Memory B cell (primary cell): ENCODE measurements at places on chromosomes 5 and 9.

- DNase-seq: peak; percentile 27
These were observed 5.0 kb downstream of the HAND1 start for GRCh38 chr5:154472871-154473580.

DNA sequence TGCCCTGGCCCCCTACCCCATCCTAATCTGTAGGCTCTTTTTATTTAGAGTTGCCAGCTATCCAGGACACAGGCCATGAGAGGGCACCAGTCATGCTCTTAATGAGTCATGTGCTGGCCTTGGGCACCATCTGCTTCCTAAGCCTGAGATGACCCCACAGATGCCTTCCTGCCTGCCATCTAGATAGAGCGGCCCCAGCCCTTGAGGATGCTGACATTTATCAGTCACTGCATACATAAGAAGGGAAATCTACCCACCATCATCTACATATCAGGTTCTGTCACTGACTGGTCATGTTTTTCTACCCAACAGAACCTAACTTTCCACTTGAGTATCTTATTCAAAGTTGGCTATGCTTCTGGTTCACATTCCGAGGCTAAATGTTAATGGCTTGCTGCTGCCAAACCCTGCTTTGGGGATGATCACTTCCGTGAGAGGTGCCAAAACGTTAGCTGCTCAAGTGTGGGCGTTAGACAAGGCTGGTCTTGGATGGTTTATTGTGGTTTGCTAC is 49.9 kb upstream of the TTC23L start:
- no peak for DNase-seq

- DNase-seq: no peak
These were observed 70.7 kb downstream of the RFK start for GRCh38 chr9:76323490-76323889.

DNA sequence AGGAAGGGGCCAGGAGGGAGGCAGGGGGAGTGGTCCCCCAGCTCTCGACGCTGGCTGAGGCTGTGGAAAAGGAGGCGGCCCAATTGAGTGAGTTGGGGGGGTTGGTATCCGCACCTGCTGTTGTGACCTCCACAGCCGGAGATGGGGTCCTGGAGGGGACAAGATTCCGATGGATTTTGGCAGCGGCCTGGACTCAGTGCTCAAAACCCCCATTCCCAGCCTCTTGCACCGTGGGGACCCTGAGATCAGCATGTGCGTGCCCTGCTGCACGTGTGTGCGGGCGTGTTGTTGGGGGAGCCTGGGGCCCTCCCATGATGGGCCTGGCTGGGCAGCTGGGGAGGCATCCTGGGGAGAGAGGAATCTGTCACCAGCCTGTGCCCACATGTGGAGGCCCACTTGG is 15.0 kb downstream of the CNTFR start:
- no peak for DNase-seq

- DNase-seq: no peak
These were observed 35.9 kb downstream of the MAMDC2 start for GRCh38 chr9:70079417-70080037.

DNA sequence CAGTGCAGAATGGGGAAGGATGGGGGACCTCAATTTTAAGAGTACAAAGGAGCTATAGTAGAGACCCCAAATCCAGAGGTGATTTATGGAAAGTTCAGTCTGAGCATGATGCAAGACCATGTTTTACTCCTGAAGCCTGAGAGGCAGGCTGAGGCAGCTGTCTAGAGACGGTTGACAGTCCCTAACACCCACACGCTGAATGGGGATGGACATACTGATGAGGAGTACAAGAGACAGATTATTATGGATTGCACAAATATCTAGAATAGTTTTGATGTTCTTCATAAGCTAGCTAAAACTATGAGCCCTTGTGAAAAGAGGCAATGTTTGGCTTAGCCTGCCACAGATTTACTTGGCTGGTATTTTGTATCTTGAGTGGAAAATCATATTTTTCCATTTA is 64.5 kb downstream of the PRR16 start:
- no peak for DNase-seq

DNA sequence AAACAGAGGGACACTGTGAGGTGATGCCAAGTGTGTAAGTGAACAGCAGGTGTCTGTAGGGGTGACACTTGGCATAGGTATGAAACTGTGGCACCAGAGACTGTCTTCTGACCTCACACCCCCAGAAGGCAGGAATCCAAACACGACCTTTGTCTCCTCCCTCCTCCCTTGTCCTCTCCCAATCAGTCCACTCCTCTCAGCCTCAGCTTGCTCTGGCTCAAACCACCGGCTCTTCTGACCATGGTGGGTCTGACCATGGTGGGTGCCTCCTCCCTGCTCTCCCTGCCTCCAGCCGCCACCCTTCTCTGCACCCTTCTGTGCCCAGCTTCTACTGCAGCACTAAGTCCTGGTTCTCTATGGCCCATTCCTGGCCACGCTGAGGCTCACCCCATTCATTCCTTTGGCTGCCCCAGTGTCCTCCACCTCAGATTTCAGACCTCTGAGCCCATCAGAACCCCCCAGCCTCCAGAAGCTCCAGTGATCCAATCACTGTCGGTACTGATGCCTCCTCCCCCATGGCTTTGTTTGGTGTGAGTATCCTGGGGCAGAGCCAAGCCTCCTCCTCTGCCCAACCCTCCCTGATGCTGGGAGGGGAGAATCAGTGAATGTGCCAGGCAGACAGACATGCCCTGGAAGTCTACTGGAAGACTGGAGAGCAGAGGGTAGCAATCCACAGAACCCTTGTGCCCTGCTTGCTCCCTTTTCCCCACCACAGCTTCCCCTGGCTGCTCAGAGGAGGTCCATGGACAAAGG is 1.7 kb upstream of the ARID3C start:
- DNase-seq: no peak

DNA sequence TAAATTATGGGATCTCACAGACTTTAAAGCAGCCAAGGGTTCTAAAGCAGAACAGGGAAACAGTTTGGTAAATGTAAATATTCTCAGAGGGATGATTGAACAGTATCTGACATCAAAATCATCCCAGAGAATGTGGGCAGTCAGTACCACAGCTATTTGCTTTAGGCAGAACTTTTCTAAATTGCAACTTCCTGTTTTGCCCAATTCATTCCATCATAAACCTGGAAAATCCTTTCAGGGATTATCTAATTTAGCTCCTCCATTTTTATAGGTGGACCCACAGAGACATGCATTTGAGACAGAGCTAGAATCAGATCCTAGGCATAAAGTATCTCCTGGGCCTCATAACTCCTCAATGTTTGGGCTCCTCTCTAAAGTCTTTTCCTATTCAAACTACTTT is 12.4 kb downstream of the NR6A1 start:
- no peak for DNase-seq

GRCh38 chr5:159814222-159814621 is 102.1 kb upstream of the ADRA1B start:
- DNase-seq: no peak

DNA sequence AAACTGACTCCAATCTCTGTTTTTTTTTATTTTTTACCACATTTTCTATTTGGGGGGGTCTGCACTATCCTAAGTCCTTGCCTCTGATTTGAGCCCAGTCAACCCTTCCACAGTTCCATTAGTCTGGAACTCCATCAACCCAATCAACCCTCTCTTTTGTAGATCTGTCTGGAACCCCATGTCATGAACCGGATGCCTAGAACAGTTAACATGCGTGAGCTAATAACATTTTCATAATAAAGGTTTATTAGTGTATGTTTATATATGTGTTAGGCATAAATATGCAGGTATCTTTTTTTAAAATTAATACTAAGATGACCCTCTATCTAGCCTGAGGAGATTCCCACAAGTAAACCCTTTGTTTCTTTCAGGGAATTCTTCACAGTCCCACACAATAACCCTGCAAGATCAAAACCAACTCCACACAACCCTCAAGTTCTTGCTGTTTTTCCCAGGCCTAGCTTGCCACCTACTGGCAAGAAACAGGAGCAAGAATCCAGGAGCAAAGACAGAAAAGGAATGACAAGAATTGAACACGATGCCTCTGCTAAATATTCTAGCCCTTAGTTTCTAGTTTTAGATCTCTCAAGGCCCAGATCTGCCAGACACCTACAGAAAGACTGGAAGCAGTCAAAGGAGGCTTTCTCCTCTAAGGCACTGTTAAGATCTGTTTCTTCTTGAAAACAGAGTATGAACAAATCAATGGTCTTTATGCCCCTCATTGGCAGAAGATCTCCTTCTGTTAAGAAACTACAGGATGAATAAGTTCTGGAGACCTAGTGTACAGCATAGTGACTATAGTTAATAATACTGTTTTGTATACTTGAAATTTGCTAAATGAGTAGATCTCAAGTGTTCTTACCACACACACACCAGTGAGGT is 100.4 kb downstream of the TRIM36 start:
- peak; percentile 11 for DNase-seq

GRCh38 chr9:125460883-125461635 is 199.4 kb downstream of the GAPVD1 start:
- no peak for DNase-seq

- no peak for DNase-seq
These were observed 145.6 kb upstream of the POC5 start for GRCh38 chr5:75862872-75863271.

DNA sequence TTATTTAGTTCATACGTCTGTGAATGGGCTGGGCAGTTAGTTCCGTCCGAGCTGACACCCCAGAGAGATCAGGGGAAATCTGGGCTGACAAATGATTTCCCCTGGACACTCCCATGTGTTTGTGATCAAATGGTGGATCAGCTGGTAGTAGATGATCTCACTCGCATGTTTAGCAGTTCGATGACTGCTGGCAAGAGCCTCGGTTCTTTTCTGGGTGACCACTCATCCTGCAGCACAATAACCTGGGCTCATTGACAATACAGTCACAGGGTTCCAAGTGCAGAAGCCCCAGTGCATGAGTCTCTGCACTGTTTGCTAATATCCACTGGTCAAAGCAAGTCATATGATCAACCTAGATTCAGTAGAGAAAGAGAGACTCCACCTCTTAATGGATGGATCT is 155.9 kb downstream of the NR2F1-AS1 start:
- no peak for DNase-seq

GRCh38 chr5:31720004-31720403 is 81.1 kb downstream of the PDZD2 start:
- DNase-seq: no peak

- no peak for DNase-seq
These were observed 3.2 kb upstream of the SMIM32 start for GRCh38 chr5:136195971-136196820.

- no peak for DNase-seq
These were observed 2.9 kb downstream of the SPTAN1 start for GRCh38 chr9:128555180-128555721.

- DNase-seq: no peak
These were observed 21.0 kb downstream of the HNRNPK start for GRCh38 chr9:83959061-83959460.
